Mesothelial cell of epicardium (in vitro differentiated cells): ENCODE measurements at places on chromosomes 6 and 20. TPM values are rescaled to one million over a fixed set of nuclear protein-coding genes. Genes with fewer than 3 reads are reported as not detected.
A peak's percentile ranks its signal among the peaks of the same experiment; 100 is the strongest.

SLC22A2 gene
- total RNA-seq = 0.07 TPM in 1 of 3 replicates, not detected in the others

KCNQ5 gene
- 4.8 to 5.4 TPM (median 5.2 TPM) in 3 replicates for total RNA-seq

MYMX gene
- total RNA-seq = not detected in 3 replicates

OR2B6 gene
- not detected in 3 replicates for total RNA-seq

LAMA4 gene
- 41.5 to 49.4 TPM (median 46.4 TPM) in 3 replicates for total RNA-seq

DNA sequence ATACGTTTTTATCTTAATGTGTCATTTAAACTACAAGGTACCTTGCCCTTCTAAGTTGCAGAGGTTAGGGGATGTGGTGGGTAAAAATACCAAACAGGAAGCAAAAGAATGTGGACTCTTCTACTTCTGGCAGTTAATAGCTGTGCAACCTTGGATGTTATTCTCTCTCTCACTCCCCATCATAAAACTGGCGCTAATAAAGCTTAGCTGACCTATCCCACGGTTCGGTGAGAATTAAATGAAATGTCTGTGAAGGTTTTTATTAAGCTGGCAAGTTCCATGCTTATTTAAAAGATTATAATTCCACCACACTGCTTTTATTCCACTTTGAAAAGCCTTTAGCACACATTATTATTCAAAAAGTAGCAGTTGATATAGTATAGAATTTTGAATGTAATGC lies 127.8 kb upstream of the SLC22A23 start:
- H3K4me1 ChIP-seq = peaks cover 12% of the 10 kb centered on the region
- no peak overlapping the region for H3K27ac ChIP-seq
- DNase-seq = no peak
- H3K36me3 ChIP-seq = no peaks in the 10 kb centered on the region

- DNase-seq = no peak
- no peak overlapping the region for H3K4me3 ChIP-seq
- H3K36me3 ChIP-seq = no peaks in the 10 kb centered on the region
- H3K27me3 ChIP-seq = no peaks in the 10 kb centered on the region
- H3K27ac ChIP-seq = no peak overlapping the region
These were observed 77.9 kb upstream of the ID4 start for GRCh38 chr6:19759117-19759880.

DNA sequence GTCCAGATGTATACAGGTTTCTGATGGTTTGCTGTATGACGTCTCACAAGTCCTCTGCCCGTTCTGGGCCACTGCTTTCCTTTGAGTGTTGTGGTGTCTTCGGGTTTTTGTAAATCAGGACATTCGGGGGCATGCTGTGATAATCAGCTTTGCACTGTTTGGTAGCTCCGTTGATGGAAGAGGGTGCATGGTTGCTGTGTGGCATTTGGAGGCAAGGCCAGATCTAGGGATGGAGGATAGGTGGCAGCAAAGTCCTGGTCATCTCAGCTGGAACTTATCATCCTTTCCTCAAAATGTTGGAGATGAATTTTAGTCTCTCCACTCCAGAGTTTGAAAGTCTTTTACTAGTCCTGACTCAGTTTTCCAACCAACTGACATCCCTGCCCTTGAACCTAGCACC lies 91.0 kb downstream of the SCP2D1 start:
- DNase-seq = no peak
- peaks cover 7% of the 10 kb centered on the region for H3K4me1 ChIP-seq

DNA sequence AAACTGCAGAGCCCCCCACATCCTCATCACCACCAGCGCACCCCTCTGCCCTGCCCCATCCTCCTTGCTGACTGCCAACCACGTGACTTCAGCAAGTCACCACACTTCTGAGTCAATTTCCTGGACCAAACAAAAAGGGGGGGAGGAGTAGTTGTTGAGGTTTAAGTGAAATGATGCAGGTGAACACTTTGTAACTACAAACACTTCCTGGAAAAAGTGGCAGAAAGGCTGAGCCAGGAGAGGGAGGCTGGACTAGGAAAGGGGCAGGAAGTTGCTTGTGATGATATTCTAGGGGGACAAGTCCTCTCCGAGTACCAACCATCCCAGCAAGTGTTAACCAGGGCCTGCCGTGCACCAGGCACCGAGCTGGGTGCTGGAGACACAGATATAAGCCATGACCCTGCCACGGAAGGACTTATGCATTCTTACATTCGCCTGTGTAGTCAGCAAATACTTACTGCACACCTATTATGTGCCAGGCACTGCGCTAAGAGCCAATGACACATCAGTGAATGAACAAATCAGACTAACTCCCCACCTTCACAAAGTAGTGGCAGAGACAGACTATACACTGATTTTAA lies 67.3 kb downstream of the PREX1 start:
- H3K4me1 ChIP-seq = no peaks in the 10 kb centered on the region
- DNase-seq = no peak
- H3K27ac ChIP-seq = no peak overlapping the region
- H3K36me3 ChIP-seq = no peaks in the 10 kb centered on the region

- H3K27ac ChIP-seq = no peak overlapping the region
- H3K27me3 ChIP-seq = no peaks in the 10 kb centered on the region
- H3K4me3 ChIP-seq = no peak overlapping the region
- H3K4me1 ChIP-seq = peaks cover 4% of the 10 kb centered on the region
- no peaks in the 10 kb centered on the region for H3K36me3 ChIP-seq
These were observed 644.5 kb upstream of the HS3ST5 start for GRCh38 chr6:114987281-114987680.

GRCh38 chr20:53635221-53635620 lies 41.6 kb upstream of the ZNF217 start:
- DNase-seq = no peak
- H3K4me1 ChIP-seq = peaks cover 10% of the 10 kb centered on the region
- no peaks in the 10 kb centered on the region for H3K27me3 ChIP-seq
- H3K36me3 ChIP-seq = no peaks in the 10 kb centered on the region
- no peak overlapping the region for H3K27ac ChIP-seq
- no peak overlapping the region for H3K4me3 ChIP-seq

DNA sequence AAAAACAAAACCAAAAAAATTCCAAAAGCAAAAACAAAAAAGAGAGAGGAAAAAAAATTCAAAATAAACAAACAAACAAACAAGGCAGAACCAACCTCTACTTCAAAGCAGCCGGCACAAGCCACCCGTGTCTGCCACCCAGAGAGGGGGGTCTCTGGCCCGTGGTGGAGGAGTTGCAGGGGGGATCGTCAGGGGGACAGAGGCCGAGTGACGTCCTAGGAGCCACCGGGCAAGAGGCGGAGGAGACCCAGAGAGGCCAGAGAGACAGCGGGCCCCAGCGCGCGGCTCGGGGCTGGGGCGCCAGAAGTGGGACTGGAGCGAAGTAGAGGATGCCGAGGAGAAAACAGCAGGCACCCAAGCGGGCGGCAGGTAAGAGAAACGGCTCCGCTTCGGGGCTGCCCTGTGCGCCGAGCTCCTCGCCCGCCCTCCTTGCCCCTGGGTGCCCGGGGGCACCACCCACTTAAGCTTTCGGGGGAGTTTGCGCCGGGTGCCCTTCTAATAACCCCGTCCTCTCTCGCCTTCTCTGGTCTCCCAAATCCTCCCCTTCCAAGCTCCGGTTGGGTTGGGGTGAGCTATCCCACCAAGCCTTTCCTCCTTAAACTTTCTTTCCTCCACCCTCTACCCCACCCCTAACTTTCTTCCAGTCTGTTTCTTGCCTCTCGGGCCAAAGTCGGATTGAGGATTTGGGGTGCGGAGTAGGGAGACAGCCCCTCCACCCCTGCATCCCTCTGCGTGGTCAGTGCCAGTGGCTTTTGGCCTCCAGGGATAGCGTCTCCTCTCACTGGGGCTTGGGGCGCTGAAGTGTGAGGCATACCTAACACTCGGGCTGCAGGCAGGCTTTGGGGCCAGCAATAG lies 1.0 kb downstream of the TSHZ2 start:
- H3K4me1 ChIP-seq = peaks cover 40% of the 10 kb centered on the region
- H3K27me3 ChIP-seq = no peaks in the 10 kb centered on the region
- H3K4me3 ChIP-seq = peak overlapping the region; percentile 89
- peak overlapping the region; percentile 92 for H3K27ac ChIP-seq
- no peaks in the 10 kb centered on the region for H3K36me3 ChIP-seq

- no peaks in the 10 kb centered on the region for H3K36me3 ChIP-seq
- H3K27ac ChIP-seq = no peak overlapping the region
- peaks cover 46% of the 10 kb centered on the region for H3K27me3 ChIP-seq
- no peak for DNase-seq
These were observed 108.4 kb upstream of the OLIG3 start for GRCh38 chr6:137602313-137603197.

DNA sequence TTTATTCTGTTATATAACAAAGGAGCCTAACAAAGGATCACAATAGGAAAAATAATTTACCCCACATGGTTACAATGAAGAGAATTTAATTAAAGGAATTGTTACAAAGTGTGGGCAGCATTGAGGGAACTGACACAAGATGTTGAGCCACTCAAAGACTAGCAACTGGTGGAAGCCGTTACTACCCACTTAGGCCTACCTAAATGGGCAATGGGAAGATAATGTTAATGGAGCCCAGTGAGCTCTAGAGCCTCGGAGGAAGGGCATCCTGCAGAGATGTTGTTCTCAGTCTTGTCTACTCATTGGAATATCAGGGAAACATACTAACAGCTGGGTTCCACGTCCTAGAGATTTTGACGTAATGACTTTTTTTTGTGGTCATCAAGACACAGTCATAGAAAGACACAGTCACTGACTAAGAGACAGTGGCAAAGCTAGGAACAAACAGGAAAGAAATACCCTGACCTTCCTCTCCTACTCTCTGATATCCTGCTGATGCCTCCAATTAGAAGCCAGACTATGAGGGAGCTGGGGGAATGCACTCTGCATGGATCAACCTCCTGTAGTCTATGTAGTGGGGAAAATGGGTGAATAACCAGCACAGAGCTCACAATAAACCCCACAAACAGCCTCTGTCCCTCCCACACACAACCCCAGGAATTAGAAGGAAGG lies 523.8 kb upstream of the FLRT3 start:
- H3K4me1 ChIP-seq = peaks cover 34% of the 10 kb centered on the region
- H3K27ac ChIP-seq = no peak overlapping the region
- H3K27me3 ChIP-seq = no peaks in the 10 kb centered on the region
- no peaks in the 10 kb centered on the region for H3K36me3 ChIP-seq
- no peak overlapping the region for H3K4me3 ChIP-seq

DNA sequence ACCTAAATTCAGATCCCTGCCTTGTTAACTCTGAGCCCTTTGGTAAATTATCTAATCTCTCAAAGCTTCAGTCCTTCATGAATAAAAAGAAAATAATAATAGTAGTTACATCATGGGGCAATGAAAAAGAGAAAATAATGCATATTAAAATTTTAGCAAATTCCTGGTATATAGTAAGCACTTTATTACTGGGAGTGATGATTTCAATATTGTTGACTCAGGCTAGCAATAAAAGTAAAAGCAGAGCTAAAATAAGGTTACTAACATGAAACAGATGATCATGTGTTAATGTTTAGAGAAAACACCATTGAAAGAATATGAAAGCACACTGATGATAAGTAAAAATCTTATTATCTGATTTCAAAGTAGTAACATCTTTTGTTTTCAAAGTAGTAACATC lies 13.6 kb downstream of the GINS1 start:
- no peak for DNase-seq
- peaks cover 4% of the 10 kb centered on the region for H3K4me1 ChIP-seq
- no peak overlapping the region for H3K27ac ChIP-seq
- no peak overlapping the region for H3K4me3 ChIP-seq
- peaks cover 17% of the 10 kb centered on the region for H3K36me3 ChIP-seq

DNA sequence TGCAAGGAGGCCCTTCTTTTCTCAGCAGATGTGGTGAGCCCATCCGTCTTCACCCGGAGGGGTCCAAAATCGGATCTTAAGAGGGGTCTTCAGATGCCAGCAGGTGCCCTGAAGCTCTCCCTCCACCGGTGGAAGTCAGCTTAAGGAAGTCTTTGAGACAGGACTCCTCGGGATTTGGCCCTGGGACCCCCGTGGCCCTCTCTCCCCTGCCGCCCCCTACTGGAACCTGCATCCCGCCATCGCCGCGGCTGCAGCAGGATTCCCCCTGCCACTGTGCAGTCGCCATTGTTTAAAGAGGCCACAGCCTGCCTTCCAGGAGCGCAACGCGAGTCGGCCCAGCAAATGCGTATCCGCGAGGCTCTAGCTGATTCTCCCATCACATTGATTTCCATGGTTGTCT lies 292.5 kb upstream of the ZNF337 start:
- no peak overlapping the region for H3K27ac ChIP-seq
- H3K27me3 ChIP-seq = peaks cover 5% of the 10 kb centered on the region
- peaks cover 5% of the 10 kb centered on the region for H3K4me1 ChIP-seq
- no peaks in the 10 kb centered on the region for H3K36me3 ChIP-seq
- no peak for DNase-seq
- no peak overlapping the region for H3K4me3 ChIP-seq

DNA sequence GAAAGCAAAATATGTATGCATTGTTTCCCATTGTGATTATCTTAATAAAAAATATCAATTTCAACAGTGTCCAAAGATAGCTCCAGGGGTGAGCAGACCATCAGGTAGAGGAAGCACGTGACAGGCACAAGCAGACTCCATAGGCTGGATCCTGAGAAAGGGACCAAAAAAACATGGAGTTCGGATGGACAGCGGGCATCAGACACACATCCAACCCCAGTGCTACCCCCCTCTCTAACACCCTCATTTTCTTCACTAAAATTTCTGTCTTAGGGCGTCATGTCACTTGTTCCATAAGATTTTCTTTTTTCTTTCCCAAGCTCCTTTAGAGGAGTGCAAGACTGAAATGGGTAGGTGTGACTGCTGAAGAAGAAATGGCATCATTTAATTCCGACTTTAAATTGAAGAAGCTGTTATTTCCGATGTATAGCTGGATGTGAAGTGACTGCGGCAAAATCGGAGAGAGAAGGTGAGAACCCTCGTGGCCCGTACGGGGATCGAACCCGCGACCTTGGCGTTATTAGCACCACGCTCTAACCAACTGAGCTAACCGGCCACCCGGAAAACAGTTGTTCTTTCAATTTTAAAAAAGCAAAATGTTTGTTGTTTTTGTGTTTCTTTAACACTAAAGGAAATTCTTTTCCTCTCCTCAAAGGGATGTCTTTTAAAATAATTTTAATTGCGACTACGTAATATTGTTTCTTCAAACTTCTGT lies 10.3 kb upstream of the PRSS16 start:
- H3K27me3 ChIP-seq = peaks cover 27% of the 10 kb centered on the region
- H3K4me3 ChIP-seq = peak overlapping the region; percentile 84
- DNase-seq = no peak
- H3K27ac ChIP-seq = peak overlapping the region; percentile 62
- H3K36me3 ChIP-seq = no peaks in the 10 kb centered on the region

GRCh38 chr6:25579902-25580495 lies 72.0 kb upstream of the SCGN start:
- no peak overlapping the region for H3K27ac ChIP-seq
- no peaks in the 10 kb centered on the region for H3K36me3 ChIP-seq
- no peaks in the 10 kb centered on the region for H3K27me3 ChIP-seq
- DNase-seq = no peak
- peaks cover 23% of the 10 kb centered on the region for H3K4me1 ChIP-seq

GRCh38 chr20:23412026-23412425 lies 9.3 kb downstream of the NAPB start:
- H3K27me3 ChIP-seq = no peaks in the 10 kb centered on the region
- no peaks in the 10 kb centered on the region for H3K36me3 ChIP-seq
- H3K4me3 ChIP-seq = no peak overlapping the region
- H3K27ac ChIP-seq = peak overlapping the region; percentile 14
- peaks cover 21% of the 10 kb centered on the region for H3K4me1 ChIP-seq
